ENCODE measurements at places on chromosomes 6 and 20.

- DNase-seq, result peak; percentile 67
Observed at GRCh38 chr6:156832231-156832647, 55.1 kb downstream of the ARID1B start.

DNA sequence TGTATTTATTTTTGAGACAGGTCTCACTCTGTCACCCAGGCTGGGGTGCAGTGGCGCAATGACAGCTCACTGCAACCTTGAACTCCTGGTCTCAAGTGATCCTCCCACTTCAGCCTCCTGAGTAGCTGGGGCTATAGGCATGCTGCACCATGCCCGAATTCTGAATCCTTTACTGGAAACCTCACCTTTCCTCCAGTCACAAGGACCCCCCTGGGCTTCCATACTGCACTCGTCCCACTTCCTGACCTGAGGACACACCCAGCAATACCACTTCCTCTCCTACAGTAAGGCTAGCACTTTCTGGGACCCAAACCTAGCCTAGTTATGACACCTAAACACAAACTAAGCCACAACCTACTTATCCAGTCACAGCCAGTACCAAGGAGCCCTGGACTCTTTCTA is 68.2 kb downstream of the FAM217A start:
- no peak for DNase-seq

GRCh38 chr6:122804962-122805485 is 16.0 kb downstream of the SMPDL3A start:
- DNase-seq, result no peak

GRCh38 chr6:139175389-139175948 is 40.6 kb downstream of the HECA start:
- no peak for DNase-seq

GRCh38 chr6:22612236-22612635 is 42.9 kb downstream of the HDGFL1 start:
- no peak for DNase-seq

- peak; percentile 40 for DNase-seq
Observed at GRCh38 chr6:89385156-89385667, 26.9 kb downstream of the RRAGD start.

Data from astrocyte of the spinal cord (primary cell).